ENCODE measurements at places on chromosomes 7 and 10. TPM values are rescaled to one million over a fixed set of nuclear protein-coding genes. Genes with fewer than 3 reads are reported as not detected.

CASTOR2 gene
- 5.5 TPM for total RNA-seq

HTRA1 gene
- total RNA-seq: 40.7 TPM

ZNF487 gene
- total RNA-seq: 5.4 TPM

RSU1 gene
- 35.2 TPM for total RNA-seq

RBP3 gene
- total RNA-seq: not detected

ZNF503 gene
- total RNA-seq: 10.5 TPM

TMEM196 gene
- total RNA-seq: not detected

RFC2 gene
- total RNA-seq: 37.0 TPM

All from NCI-H460 (cell line).